ENCODE measurements at places on chromosomes 1 and 21.
A peak's percentile ranks its signal among the peaks of the same experiment; 100 is the strongest.

DNA sequence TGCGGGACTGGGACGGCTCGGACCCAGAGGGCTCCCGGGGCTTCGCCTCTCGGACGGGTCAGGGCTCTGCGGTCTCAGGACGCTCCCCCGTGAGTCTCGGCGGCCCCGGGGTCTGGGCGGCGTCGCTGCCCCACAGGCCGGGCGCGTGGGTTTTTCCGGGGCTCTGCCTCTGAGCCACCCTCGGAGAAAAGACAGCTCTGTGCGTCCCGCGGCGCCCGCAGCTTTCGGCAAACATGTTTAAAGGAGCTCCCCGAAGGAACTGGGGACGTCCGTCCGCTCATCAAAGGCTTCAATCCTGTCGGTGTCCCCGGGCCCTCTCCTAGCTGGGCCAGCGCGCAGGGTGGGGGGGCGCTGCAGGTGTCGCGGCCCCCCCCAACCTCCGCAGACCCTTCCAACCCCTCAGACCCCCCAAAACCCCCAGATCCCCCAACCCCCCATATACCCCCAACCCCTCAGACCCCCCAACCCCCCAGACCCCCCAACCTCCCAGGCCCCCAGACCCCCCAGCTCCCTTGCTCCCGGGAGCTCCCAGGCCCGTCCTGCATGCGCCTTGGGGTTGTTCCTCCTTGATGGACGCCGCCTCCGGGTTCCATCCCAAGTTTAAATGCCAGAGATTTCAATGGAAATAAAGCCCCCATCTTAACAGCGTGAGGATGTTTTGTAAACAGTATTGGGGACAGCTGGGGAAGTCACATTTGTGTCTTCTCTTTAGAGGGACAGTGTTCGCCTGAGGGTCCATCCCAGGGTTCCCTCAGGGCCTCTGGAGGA lies 996 bp upstream of the C1orf159 start:
- DNase-seq, result peak; percentile 10

DNA sequence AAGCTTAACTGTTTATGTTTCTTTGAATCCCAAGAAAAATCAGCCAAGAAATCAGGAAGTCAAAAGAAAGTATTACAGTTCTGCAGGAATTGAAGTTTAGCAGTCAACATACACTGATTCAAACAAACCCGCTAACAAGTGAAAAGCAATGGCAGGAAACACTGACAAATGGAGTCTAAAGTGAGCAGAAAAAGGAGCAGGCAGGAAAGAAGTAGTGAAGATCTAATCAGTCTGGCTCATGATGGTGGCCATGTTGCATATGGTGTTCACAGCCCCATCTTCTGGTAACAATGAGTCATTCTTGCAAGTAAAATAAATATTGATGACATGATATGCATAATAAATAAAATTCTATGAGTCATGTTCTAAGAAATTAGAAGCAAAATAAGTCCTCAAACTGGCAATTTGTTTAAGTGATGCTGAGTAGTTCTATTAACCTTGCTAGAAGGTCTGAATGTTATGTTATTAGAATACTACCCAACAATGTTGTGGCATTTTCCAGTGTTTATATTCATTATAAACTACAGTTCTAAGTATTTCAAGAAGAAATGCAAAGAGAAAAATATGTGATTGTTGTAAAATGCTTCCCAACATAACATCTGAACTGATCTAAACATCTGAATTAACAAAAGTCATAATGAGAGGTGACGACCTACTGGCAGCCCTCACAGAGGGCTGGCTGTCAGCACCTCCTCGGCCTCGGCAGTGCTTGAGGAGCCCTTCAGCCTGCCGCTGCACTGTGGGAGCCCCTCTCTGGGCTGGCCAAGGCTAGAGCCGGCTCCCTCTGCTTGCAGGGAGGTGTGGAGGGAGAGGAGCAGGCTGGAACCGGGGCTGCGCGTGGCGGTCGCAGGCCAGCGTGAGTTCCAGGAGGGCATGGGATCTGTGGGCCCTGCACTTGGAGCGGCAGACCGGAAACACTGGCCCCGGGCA lies 5.7 kb upstream of the ACBD6 start:
- DNase-seq, result peak; percentile 85

- DNase-seq, result peak; percentile 97
Measured at GRCh38 chr1:158149577-158150269, 31.0 kb upstream of the CD1D start.

DNA sequence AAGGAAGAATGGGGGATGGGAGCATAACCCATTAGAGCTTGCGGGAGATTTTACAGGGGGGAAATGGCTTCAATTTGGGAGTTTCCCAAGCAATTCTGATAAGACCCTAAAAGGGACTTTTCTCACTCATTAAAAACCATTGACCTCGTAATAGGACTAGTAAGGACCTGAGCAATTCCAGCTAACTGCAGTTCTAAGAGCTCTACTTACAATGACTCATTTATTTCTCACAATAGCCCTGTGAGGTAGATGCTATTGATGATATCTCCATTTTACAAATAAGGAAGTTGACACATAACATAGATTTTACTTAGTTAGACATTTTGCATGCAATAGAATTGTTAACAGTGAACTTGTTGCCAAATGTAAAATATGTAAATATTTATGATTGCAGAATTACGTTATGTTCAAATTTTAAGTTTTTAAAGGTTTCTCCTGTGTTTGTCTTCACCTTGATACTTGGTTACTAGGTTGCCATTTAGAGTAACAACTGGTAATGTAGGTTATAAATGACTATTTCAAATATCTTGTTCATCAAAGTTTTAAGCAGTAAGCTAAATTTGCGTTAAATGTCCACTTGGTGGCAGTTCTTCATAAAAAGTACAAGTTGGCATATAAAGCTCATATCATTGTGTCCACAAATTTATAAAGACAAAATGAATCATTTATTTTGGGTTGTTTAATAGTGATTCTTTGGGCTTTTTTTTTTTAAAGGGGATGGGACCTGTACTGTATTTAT lies 182.0 kb downstream of the PLA2G4A start:
- peak; percentile 49 for DNase-seq

DNA sequence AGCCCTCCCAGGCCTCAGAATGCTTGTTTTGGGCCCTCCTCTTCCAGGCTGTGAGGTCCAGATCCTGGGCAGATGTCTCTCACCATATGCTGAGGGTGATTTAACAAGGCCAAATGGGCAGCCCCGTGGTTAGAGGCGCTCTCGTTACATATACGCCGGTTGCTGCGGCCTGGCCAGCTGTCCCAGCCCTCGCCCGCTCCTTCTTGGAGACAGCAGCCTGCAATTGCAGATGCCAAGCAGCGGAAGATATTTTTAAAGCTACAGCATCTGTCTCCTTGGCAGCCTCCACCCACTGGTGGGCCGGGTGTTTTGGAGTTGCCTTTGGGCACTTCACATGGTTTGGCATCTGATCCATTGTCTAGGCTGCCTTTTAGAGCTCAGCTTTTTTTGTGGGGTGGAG lies 178.8 kb upstream of the NFIA start:
- no peak for DNase-seq

GRCh38 chr1:151013518-151013917 lies 5.3 kb downstream of the PRUNE1 start:
- DNase-seq, result peak; percentile 39

DNA sequence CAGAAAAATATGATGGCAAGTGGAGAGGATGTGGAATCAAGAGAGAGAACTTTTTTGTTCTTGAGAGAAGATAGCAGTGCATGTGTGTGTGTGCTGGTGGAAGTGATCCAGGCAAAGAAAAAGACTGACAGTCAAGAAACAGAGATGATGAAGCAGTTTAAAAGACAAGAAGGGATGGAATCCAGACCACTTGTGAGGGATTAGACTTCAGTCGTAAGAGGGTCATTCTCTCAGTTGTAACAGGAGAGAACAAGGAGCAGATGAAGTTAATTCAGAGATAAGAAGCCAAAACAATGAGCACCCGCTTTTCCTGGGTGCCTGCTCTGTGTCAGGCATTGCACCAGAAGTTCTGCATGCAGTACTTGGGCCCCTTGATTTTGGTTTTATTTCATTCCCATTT lies 76.6 kb downstream of the RNF220 start:
- no peak for DNase-seq

DNA sequence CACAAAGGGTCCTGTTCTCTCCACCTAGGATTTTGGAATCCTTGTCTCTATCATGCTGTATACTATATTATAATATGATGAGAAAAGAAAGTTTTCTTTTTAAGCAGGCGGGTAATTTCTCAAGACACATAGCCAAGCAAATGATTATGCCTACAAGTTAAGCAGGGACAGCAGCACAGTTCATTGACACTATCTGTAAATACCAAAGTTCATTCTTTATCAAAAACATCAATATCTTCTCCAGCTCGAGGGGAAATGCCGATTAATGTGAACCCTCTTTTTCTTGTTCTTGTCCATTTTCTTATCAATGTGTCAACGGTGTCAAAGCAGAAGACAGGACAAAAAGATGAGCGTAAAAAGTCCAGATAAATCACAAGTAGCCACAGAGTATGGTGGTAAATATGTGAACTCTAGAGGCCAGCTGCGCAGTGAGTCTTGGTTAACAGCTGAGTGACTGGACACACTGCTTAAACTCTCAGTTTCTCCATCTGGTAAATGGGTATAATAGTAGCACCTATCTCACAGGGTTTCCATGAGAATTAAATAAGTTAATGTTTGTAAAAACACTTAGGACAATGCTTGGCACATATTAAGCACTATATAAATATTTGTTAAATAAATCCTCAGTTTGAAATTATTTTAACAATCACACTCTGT lies 30.9 kb downstream of the LPAR3 start:
- DNase-seq, result no peak

DNA sequence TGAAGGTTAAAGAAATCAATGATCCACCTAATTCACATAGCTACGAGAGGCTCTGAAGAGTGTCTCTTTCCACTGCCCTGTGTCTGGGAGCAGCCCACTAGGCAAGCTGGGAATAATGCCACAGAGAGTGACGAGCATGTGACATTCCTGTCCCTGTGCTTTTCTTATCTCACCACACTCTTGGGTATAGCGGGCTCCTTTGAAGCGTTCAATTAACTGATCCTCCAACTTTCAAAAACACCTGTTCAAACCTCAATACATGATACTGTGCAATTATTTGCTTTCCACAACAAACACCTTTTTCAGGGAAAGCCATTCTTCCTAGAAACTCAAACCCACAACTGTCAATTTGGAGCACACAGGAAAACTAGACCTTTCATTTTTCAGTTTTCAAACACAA lies 43.4 kb downstream of the PLPP3 start:
- DNase-seq, result no peak

DNA sequence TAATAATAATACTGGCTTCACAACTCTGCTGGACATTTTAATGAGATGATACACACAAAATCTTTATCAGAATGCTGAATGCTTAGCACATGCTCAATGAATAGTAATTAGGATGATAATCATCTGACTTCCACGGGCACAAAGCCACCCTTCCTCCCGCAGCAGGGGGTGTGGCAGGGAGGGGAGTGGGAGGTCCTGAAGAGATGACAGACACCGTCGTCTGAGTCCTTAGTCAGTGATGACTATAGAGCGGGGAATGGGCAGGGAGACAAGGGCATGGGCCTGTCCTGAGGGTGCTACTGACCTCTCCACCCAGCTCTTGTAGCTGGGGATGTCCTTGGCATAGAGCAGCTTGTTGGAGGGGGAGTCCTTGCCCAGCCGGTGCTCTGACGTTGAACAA lies 117.6 kb upstream of the CD34 start:
- DNase-seq, result no peak

- DNase-seq, result no peak
Measured at GRCh38 chr1:116270316-116271057, 102.6 kb upstream of the ATP1A1 start.

DNA sequence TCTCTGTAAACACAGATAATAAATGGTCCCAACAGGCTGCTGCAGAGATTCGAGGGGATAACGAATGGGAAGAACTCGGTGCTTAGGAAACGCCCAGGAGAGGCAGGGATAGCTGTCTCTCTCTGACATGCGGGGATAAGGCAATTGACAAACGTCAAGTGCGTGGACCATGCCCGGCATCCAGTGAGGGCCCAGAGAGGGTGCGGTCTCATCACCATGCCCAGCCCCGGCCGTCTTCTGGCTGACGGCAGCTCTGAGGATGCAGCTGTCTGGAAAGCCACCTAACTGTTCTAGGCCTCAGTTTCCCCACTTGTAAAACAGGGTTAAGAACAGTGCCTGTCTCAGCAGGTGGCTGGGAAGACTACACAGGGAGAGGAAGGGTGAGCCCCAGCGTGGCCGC lies 48.1 kb downstream of the ACOT7 start:
- no peak for DNase-seq

DNA sequence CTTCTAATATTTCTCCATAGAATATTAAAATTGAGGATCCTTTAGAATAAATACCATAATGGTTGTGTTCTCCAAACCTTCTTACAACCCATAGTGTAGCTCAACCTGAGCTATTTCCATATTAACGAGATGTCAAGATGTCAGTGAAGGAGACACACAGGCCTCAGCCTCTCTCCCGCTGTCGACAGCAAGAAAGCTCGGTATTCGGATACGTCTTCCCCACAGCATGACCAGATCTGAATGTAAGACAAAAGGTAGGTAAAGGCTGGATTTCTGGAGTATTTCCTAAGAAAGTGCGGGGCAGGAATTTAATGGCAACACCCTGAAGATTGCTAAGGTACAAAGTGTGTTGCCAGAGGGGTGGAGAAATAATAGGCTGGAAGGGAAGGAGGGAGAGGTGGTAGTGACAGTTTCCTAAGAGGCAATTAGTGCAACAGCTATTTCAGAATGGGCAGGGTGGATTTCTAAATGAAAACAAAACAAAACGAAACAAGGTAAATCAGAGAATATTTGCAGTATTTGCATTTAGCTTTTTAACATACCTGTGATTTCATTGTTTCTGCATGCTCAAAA lies 1.7 kb downstream of the ADSS2 start:
- DNase-seq, result no peak

DNA sequence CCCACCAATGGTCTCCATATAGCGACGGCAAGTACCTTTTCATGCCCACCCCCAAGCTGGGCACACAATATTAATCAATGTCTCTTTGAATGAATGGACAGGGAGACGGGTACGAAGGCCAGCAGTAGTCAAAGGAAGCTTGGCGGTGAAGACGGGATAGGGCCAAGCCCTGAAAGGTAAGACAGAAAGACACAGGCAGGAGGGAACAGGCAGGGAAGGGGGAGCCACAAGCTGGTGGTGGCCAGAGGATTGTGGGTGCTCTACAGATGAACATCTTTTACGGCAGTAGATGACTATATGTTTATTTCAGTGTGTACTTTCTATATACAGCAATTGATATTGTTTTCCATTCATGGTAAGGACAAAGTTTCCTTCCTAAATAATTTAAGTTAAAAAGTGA lies 16.3 kb downstream of the CAPZB start:
- no peak for DNase-seq

GRCh38 chr1:229696385-229696784 lies 70.3 kb downstream of the URB2 start:
- DNase-seq, result no peak

GRCh38 chr21:41926117-41926806 lies 27.6 kb downstream of the C2CD2 start:
- peak; percentile 82 for DNase-seq

DNA sequence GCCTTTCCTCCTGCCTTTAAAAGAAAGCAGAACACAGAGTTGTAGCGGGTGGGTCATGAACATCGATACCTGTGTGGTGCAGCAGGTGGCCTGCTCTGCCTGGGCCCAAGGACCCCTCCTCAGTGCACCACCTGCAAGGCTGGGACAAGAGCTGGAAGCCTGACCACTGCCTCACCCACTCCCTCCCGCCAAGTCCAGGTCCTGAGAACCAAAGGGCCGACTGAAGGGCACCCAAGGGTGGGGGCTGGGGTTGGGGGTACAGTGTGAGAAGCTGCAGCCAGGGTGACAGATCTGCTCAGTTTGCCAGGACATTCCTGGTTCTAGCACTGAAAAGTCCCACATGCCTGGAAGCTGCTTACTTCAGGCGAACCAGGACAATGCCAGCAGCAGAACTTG lies 36.1 kb downstream of the NTPCR start:
- no peak for DNase-seq
